Parietal lobe (tissue), 2 donors: ENCODE measurements at places on chromosomes 5 and 9. TPM values are rescaled to one million over a fixed set of nuclear protein-coding genes. Genes with fewer than 3 reads are reported as not detected.

The GALT gene
- total RNA-seq, result 70.7 TPM

The CTSL gene
- total RNA-seq, result 20.3 TPM

The EPB41L4A gene
- total RNA-seq, result 32.2 TPM

The GABRA6 gene
- not detected for total RNA-seq

The C1QTNF2 gene
- 3.4 TPM for total RNA-seq

The C9orf50 gene
- not detected for total RNA-seq

The PCDH12 gene
- 2.5 TPM for total RNA-seq

The AGXT2 gene
- total RNA-seq, result not detected

The LECT2 gene
- not detected for total RNA-seq

The PCDHGB1 gene
- total RNA-seq, result 20.3 TPM

The CDX1 gene
- total RNA-seq, result not detected

The PCDHA6 gene
- 46.3 TPM for total RNA-seq

The PCDHGA11 gene
- 40.4 TPM for total RNA-seq

The BTNL8 gene
- not detected for total RNA-seq

The LCN12 gene
- total RNA-seq, result 0.94 TPM

The TGFBI gene
- 2.8 TPM for total RNA-seq

The SLC6A7 gene
- 1.9 TPM for total RNA-seq

The ARHGAP26 gene
- total RNA-seq, result 20.0 TPM

The TNFSF15 gene
- total RNA-seq, result under 0.01 TPM

The TBC1D2 gene
- total RNA-seq, result 5.9 TPM

The SOX30 gene
- not detected for total RNA-seq

The STPG3 gene
- not detected for total RNA-seq

The RPL35 gene
- total RNA-seq, result 552 TPM

The SLC12A2 gene
- 67.0 TPM for total RNA-seq

The CTXN3 gene
- total RNA-seq, result 0.63 TPM

The RNF180 gene
- total RNA-seq, result 78.9 TPM

The TIGD6 gene
- 4.1 TPM for total RNA-seq

The GRIN1 gene
- total RNA-seq, result 63.5 TPM

The OR1Q1 gene
- not detected for total RNA-seq

The RMI1 gene
- total RNA-seq, result 24.4 TPM

The CCDC69 gene
- total RNA-seq, result 0.31 TPM

The MCIDAS gene
- not detected for total RNA-seq

The PTGER4 gene
- total RNA-seq, result 1.6 TPM

The CNTNAP3B gene
- total RNA-seq, result 118 TPM

The IL31RA gene
- not detected for total RNA-seq

The FOXI1 gene
- not detected for total RNA-seq

The LHX3 gene
- not detected for total RNA-seq

The RETREG1 gene
- total RNA-seq, result 67.9 TPM

The RNF183 gene
- not detected for total RNA-seq

The CDH10 gene
- total RNA-seq, result 50.7 TPM

The VLDLR gene
- 56.7 TPM for total RNA-seq

The ROPN1L gene
- 2.2 TPM for total RNA-seq

The C9 gene
- not detected for total RNA-seq

The ZFP37 gene
- 30.7 TPM for total RNA-seq

The ELP1 gene
- total RNA-seq, result 68.2 TPM

The PKN3 gene
- total RNA-seq, result 1.6 TPM

The PTPDC1 gene
- 45.4 TPM for total RNA-seq
